AG04449 (cell line): ENCODE measurements at places on chromosomes 3 and 15.

- DNase-seq: no peak
Observed at GRCh38 chr15:61137105-61137792, 91.9 kb downstream of the RORA start.

DNA sequence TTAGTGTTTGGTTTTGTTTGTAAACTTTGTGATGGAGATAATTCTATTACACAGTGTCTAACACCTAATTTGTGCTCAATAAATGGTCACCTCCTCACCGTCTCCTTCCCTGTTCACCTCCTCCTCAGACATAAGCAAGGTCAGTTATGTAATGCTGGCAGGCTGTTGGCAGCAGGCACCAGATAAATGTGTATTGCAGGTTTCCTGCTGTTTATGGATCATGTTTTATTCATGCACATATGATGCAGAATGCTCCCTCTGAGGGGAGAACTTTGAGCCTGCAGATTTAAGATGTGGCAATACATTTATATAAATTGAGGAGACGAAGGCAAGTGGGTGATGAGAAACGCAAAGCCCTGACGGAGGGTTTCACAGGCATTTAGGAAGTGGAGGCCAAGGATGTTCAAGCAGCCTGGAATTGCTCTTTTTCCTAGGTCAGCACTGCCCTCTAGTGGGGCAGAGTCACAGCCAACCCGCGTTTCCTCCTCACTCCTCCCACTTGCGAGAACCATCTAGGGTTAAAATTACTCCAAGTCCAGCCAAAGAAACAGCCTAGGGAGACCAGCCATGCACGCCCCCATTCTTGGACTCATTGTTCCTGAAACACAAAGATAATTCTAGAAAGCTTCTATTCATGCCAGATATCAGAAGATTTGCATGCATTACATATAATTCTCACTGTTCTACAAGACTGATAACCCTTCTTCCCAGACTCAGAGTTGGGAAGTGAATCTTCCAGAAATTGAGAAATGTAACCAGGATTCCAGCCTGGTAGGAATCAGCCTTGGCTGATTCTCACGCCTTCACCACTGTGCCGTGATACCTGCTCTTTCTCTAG, 228.7 kb downstream of the SLCO3A1 start:
- no peak for DNase-seq

DNA sequence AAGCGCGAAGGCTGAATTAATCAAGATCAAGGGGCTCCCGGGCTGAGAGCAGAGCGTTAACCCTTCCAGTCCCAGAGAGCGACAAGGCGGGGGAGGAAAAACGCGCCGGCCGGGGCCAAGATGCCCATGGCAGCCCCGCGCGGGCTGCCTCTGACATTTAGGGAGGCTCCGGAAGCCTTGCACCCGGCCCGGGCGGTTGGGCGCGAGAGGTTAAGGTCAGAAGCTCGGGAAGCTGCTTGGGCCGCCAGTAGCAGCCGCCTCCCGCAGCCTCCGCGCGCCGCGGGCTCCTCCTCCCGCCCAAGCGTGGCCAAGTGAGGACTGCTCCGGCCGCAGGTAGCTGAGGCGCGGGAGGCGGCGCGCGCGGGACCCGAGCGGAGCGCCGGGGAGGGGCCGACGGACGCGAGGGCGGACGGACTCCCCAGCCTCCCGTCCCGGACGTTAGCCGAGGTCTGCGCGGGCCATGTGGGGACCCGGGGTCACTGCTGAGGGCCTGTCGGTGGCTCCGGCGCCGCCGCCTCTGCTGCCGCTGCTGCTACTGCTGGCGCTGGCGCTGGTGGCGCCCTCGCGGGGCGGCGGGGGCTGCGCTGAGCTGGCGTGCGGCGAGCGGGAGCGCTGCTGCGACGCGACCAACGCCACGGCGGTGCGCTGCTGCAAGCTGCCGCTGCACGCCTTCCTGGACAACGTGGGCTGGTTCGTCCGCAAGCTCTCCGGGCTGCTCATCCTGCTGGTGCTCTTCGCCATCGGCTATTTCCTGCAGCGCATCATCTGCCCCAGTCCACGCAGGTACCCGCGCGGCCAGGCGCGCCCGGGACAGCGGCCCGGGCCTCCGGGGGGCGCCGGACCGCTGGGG, at the start of gene C3orf80:
TSS of gene C3orf80 (plus strand) at position 247 of the 850 bp plus-strand sequence. CDS start at position 461, 214 bp downstream.
- no peak for DNase-seq

DNA sequence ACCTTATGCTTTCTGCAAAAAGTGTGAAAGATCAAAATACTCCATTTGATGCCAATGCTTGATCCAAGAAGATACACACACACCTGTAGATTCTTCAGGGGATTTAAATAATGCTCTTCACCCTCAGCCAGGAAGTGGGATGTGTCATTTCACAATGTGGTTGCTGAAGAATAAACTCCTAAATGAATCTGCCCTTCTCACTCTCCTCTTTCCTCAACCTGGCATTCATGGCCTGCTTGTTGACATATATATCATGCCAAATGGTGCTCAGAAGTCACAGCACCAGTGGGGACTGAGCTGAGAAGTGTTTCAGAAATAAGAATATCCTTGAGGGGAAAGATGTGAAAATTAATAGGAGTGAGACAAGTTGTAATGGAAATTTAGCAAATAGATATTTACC, 146.6 kb upstream of the ARHGEF26 start:
- no peak for DNase-seq

DNA sequence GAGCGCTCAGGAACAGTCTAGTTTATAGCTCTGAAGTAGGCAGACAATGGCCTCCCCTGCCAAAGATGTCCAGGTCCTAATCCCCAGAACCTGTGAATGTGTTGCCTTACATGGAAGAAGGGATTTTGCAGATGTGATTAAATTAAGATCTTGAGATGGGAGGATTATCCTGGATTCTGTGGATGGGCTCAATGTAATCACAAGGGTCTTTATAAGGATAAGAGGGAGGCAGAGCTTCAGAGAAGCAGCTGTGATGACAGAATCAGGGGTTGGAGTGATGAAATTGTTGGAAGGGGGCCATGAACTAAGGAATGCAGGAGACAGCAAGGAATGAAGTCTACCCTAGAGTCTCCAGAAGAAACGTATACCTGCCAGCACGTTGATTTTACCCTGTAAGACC, 14.0 kb upstream of the GK5 start:
- DNase-seq: no peak

GRCh38 chr3:33170531-33170930, 48.1 kb downstream of the SUSD5 start:
- no peak for DNase-seq

DNA sequence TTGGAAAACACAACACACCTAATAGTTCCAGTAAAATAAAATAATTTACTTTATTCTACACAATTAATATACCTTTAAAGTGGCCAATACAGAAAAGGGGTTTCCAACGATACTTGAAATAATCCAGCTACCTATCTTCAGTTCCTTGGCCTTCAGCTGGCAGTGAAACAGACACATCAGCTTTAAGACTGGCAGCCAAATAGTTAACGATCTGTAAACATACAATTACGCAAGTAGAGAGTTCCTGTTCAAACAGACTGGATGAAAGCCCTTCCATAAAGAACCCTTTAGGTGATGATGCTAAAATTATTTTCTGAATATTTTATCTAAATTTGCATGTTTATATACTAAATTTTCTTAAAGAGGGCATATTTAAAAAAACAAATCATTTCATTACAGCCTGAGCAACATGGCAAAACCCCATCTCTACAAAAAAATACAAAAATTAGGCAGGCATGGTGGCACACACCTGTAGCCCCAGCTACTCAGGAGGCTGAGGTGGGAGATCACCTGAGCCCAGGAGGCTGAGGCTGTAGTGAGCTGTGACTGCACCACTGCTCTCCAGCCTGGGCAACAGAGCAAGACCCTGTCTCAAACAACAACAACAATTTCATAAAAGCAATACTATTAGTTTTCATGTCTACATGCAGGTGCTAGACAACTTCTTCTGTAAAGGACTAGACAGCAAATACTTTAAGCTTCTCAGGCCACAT, 12.9 kb downstream of the DYNC1LI1 start:
- no peak for DNase-seq

- DNase-seq: no peak
Observed at GRCh38 chr15:74628949-74629348, 13.3 kb downstream of the CLK3 start.

- no peak for DNase-seq
Observed at GRCh38 chr15:67372986-67373675, 118.5 kb downstream of the IQCH start.

- no peak for DNase-seq
Observed at GRCh38 chr15:96274698-96275097, 55.8 kb upstream of the NR2F2 start.

DNA sequence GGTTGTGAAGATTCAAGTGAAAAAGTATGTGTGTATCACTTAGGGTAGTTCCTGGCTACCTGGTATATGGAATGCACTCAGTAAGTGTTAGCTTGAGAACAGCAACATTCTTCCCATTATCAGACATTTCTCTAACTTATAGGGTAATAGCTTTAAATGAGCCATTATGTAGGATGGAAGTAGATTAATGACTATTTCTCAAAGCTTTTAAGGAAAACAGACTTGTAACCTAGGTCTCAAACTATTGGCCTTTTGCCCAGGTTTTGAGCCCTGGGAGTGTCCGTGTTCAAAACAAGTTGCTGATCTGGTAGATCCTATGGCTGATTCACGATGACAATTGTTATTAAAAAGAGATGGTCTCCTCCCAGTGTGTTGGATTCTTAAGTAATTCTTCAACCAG, 129.1 kb upstream of the UMPS start:
- no peak for DNase-seq

GRCh38 chr3:62534326-62534725, 161.0 kb upstream of the FEZF2 start:
- no peak for DNase-seq

DNA sequence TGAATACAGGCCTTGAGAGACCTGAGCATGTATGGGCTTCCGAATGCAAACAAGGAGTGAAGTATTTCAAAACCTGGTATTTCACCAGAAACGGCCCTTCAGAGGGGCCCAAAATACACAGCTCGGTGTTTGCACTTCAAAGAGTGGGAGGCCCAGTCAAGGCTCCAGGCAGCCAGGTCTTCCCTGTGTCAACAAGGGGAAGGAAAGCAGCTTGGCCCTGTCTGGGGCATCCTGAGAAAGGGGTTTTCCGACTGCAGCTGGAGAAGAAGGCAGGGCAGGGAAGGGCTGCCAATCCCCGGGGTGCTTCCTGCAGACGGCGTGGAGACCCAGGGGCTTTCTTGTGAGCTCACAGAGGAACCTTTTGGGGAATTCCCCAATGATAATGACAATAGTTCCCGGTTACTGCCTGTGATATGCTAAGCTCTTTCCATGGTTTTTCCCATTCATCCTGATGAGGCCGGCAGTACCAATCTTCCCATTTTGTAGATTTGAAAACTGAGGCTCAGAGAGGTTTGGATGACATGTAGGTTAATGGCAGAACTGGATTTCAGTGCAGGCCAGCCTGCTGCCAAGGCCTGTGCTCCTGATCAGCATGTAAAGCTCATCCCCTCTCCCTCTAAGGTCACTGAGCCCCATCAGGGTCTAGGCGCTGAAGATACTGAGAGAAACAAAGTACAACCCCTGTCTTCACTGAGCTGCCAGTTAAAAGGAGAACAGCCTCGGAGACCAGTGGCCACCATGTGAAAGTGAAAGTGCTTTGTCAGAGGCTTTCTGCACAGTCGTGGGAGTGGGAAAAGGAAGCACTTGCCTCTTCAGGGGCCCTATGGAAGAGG, 43.0 kb upstream of the TLE3 start:
- no peak for DNase-seq

DNA sequence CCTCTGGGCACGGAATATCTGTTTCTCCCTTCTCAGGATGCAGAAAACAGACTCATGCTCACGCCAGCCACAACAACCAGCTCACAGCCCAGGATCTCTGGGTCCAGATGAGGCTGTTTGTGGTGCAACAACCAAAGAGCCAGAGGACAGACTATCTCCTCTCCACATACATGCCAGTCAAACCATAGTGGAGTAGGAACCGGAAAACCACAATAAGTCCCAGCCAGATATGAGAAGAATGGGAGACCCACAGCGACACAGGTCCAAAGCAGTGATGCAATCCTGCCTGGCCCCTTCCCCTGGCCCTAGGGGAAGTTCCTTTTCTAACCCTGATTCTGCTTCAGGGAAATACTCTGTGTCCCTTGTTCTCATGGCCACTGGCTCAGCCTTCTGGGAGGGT, 27.6 kb downstream of the MEX3B start:
- DNase-seq: no peak

DNA sequence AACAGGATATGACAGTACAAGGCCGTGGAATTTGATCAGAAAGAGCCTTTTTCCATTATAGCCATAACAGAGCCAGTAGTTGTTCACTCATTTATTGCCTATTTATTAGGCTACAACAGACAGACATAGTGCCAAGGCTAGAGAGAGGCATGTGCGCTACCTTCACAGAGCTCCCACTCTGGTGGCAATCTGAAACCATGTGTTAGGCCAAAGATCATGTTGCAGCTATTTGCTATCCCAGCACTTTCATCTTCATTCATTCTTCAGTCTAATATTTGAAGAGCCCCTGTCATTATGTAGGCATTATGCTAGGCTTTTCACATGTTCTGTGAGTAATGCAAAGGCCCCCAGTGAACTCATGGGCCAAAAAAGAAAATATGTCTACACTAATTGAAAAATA, 404.8 kb downstream of the IGSF11 start:
- no peak for DNase-seq

DNA sequence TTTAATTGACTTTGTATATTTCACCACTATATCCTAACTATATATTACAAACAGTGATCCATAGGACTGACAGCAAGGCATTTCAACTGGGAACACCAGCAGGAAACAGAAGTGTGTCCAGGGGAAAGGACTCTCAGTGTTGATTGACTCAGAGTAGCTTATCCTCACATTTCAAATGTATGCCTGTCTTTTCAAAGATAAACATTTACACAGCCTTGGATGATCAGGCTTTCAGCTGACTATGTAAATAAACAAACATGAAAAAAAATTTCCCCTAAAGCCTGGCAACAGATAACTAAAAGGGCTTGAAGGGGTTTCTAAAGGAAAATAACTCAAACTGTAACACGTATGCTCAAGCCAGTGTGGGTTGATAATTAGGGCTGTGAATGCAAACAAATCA, 321.8 kb downstream of the TBC1D5 start:
- no peak for DNase-seq

DNA sequence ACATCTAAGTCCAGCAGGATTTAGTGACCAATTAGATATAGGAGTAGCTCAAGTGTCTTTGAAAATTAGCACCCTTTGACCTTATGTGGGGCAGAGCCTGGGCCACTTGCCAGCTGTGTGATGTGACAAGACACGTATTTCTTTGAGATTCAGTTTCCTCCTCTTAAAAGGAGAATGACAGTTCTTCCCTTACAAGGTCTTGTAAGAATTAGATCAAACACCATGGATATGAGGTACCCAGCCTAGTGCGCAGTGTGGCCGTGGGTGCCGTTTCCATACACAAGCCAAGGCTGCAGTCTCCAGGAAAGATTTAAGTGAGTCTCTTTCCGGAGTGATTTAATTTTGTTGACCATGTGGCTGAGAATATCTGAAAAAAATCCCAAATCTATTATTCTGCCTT, 46.3 kb downstream of the ARHGAP31 start:
- DNase-seq: no peak

DNA sequence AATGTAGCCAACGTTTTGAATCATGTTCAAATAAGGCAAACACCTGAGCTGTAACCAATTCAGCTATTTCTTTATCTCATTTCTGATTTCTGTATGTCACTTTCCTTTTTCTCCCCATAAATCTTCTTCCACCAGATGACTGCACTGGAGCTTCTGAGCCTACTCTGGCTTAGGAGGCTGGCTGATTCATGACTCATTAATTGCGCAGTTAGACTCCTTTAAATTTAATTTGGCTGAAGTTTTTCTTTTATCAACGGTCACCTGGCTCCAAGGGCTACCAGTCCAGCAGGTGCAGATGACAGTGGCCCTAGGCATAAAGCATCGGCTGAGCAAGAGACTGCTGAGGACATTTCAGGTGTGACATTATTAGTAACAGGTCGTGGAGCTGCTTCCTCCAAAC, 39.6 kb upstream of the ITGA11 start:
- DNase-seq: no peak
